ENCODE measurements at places on chromosomes 1 and 21.

- no peak for DNase-seq
Measured at GRCh38 chr1:235460770-235461169, 43.5 kb downstream of the B3GALNT2 start.

DNA sequence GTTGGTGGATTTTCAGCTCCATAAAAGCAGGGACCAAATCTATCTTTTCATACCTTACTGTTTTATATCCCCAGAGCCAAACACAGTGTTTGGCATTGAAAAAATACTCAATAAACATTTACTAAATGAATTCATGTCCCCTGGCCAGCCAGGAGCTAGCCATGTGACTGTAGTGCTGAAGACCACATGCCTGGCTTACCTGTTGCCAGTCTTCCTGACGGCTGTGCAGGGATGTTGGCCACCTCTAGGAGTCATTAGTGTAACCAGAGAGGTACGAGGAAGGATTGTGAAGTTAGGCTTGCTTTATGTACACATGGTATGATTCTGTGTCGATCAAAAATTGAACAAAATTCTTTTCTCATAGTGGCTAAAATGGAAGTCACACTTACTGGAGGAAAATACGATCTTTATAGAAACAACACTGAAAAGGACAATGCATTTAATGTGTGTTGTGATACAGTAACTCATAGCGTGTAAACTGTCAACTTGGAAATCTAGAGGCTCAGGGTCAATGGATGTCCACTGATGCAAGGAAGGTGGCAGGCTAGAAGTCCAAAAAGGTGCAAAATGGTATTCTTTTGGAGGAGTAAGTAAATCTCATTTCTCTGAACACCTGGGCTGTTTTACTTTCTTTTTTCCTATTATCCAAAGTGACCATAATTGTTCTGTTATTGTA lies 60.9 kb downstream of the FGGY start:
- DNase-seq = no peak

GRCh38 chr21:16330908-16331268 lies 601.1 kb downstream of the USP25 start:
- no peak for DNase-seq

GRCh38 chr1:150299716-150300115 lies 6.1 kb downstream of the MRPS21 start:
- DNase-seq = no peak

- no peak for DNase-seq
Measured at GRCh38 chr1:225559326-225559725, 93.6 kb downstream of the ENAH start.

DNA sequence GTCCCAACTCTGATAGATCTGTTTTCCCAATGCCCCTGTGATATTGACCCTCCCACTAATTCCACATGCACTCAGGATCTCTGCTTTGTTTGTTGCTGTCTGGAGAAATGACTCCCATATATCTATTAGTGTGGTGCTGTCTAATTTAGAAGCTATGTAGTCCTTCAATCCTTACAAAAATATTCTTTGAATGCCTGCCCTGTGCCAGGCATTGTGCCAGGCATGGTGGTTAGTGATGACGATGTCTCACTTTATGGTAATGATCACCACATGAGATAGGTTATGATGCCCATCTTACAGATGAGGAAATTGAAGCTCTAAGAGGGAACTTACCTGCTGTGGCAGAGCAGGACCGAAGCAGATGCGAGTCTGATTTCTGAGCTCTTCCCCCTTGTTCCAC lies 12.9 kb downstream of the MYOG start:
- no peak for DNase-seq

DNA sequence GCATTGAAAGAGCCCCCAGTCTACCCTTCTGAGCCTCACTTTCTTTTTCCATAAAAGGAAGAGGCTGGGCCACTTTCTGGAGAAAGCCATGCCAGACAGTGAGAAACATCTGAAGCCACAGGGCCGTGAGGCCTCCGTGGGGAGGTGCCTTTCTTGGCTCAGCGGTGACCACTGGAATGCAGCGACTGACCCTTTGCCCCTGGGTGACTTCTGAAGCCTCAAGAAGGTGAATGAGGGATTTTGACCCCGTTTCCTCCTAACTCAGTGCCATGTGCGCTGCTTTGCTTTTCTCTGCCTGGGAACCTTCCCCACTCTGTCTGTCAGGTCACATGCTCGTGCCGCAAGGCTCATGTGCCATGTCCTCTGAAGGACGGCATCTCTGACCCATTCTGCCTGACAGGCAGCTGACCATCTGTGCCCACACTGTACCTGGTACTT lies 44.7 kb upstream of the A3GALT2 start:
- DNase-seq = no peak

- no peak for DNase-seq
Measured at GRCh38 chr1:228935198-228935663, 200.0 kb downstream of the RHOU start.

GRCh38 chr1:26696654-26697430 lies 1.0 kb downstream of the ARID1A start:
- DNase-seq = peak; percentile 17

- DNase-seq = no peak
Measured at GRCh38 chr1:228339766-228340685, 66.6 kb downstream of the TRIM11 start.

GRCh38 chr1:58905126-58905490 lies 121.3 kb upstream of the JUN start:
- DNase-seq = no peak

DNA sequence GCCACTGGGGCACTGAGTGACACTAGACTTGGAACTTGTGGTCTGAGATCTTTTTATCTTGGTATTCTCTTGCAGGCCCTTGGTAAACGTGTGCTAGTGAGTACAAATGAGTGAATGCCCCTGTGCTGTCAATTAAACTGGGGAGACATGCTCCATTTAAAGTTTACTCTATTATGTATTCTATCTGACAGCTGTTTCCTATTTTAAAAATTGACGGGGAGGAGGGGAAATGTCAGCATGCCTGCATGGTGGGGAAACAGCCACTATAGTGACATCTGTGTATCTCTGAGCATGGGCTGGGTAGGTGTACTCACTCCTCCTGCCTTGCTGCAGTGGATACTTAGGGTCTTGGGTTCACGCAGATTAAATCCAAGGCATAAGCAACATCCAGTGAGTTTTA lies 59.0 kb upstream of the IKBKE start:
- DNase-seq = no peak

DNA sequence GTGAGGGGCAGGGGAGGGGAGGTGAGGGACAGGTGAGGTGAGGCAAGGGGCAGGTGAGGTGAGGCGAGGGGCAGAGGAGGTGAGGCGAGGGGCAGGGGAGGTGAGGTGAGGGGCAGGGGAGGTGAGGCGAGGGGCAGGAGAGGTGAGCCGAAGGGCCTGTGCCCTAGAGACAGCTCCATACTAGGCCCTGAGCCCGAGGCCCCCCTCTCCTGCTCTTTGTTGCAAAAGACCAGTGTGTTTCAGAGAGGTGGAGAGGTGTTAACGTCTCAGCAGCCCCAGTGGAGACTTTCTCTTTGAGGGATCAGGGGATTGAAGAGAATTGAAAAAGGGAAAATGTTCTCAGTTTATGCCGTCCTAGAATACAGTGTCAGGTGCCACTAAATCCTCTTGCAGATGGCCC lies 44.2 kb downstream of the EPHB2 start:
- DNase-seq = no peak

GRCh38 chr1:48039088-48040054 lies 42.2 kb upstream of the TRABD2B start:
- peak; percentile 80 for DNase-seq

DNA sequence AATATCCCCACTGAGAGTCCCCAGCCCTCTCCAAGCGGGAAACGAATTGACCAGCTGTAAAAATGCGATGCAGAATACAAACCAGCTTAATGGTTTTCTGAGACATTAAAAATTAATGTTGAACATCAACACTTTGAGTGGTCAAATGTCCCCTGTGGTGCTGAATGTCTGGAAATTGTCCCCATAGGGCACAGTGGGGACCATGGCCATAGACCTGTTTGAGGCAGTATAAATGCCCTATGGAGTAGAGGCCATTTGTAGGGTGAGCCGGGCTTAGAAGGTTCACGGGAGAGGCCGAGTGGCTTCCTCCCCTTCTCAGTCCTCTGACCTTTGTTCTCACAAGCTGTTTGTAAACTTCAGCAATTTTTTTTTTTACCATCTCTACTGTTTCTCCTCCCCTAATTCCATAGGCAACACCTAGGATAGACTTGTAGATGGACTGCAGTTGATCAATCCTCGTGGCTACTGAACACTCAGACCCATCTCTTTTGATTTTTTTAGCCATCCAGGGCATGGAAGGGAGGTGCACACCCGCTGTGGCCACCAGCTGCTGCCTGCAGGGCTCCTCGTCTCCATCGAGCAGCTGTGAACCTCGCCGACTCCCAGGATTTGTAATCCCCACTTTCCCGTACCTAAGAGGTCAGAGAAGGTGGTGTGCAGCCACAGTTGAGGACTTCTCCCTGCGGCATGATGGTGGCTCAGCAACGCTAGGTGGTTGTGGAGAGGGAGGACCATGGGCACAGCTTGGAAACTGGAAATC lies 41.0 kb downstream of the KAZN start:
- no peak for DNase-seq

GRCh38 chr21:41931041-41931451 lies 22.8 kb downstream of the C2CD2 start:
- DNase-seq = no peak

- DNase-seq = peak; percentile 4
Measured at GRCh38 chr1:16246961-16247360, 10.0 kb upstream of the CPLANE2 start.

DNA sequence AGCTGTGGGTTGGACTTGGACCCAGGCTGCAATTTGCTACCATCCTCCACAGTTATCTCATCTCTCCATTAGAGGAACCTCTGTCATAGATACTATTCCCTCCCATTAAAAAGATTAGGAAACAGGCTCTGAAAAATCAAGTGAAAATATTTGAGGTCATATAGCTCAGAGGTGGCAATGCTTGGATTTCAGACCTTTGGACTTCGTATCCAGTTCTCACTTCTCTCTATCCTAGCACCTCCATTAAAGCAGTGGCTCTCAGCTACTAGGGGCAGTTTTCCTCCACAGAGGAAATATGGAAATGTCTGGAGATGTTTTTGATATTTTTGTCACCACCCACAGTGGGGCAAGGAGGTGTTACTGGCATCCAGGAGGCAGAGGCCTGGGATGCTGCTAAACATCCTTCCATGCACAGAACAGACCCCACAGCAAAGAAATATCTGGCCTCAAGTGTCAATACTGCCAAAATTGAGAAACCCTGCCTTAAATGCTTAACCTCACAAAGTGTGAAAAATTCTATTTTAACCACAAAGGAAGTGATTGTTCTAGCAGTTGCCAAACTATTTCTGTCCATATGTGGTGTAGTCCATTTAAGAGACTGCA lies 54.1 kb downstream of the C8A start:
- no peak for DNase-seq

DNA sequence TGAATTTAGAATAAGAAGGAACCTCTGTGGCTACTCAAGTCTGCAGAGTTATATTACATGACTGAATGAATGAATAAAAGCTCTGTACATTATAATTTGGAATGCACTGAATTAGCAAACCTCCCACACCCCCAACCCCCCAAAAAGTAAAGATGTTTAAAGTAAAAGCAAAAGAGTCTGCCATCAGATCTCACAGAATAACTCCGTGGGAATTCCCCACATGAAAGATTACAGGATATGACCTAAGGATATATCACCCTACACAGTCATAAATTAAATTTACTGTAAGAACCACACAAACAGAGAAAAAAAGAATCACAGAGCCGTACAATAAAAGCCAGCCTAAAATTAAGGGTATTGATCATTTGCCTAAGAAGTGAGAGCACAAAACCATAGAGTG lies 587.3 kb downstream of the PTPRC start:
- DNase-seq = no peak

- DNase-seq = no peak
Measured at GRCh38 chr1:17460219-17460618, 20.7 kb upstream of the RCC2 start.

- DNase-seq = no peak
Measured at GRCh38 chr1:106798991-106799390, 257.5 kb upstream of the PRMT6 start.

- no peak for DNase-seq
Measured at GRCh38 chr1:242139986-242140385, 141.1 kb upstream of the MAP1LC3C start.

DNA sequence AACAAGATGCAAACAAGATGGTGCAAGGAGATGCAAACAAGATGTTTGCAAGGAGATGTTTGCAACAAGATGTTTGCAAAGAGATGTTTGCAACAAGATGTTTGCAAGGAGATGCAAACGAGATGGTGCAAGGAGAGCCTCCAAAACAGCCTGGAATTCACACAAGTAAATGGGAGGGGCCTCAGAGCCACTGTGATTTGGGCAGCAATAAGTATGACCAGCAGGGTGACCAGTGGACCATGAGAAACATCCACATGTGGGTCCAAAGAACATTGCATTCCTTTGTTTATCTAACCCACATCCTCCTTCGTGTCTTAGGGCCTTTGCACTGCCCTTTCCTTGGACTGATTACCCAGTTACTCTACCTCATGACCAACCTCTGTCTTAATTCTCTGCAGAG lies 162.9 kb downstream of the PLPP3 start:
- no peak for DNase-seq

GRCh38 chr21:45988366-45989347 lies 7.1 kb downstream of the COL6A1 start:
- no peak for DNase-seq

GRCh38 chr21:16040601-16041000 lies 310.8 kb downstream of the USP25 start:
- no peak for DNase-seq

DNA sequence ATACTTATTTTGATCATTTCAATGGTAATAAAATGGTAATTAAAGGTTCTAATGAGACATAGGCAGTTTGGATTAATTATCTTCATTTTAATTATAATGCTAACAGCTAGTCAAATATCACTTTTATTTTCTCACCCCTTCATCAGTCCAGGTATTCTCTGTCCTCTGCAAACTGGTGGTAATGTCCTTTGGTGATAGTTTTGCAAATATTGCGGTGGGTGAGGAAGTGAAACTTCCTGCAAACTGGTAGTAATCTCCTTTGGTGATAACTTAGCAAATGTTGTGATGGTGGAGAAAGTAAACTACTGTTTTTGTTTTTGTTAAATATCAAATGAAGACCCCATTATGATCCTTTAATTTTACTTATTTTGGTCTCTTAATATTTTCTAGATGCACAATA lies 209.0 kb downstream of the AMY1C start:
- DNase-seq = no peak

GRCh38 chr1:6330410-6330911 lies 63.1 kb downstream of the ACOT7 start:
- DNase-seq = no peak

GRCh38 chr1:184075055-184076029 lies 23.8 kb downstream of the TSEN15 start:
- peak; percentile 54 for DNase-seq

DNA sequence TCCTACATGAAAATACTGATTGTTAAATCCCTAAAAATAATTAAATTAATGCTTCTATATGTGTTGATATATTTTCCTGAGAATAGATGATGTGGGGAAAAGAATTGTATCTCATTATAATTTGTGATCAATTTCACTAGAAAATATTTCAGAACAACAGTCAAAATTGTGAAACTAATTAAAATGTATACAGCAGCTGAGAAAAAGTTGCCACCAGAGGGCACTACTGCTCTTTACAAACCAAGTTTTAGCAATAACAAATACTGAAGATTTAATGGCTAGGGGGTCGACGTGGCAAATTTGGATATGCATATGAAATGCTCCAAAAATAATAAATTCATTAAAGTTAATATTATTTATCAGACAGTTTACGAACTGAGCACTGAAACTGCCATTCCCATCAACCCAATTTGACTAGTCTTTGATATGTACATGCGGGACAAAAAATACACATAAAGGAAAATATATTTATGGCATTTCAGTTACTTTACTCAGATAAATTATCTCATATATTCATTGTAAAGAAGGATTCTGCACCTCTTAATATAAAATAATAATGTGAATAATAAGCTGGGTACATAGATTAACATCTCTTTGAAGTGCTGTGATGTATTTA lies 96.3 kb upstream of the TMPRSS15 start:
- peak; percentile 66 for DNase-seq

Data from NCI-H345 (cell line).